ENCODE measurements at places on chromosomes 12 and 14.
A peak's percentile ranks its signal among the peaks of the same experiment; 100 is the strongest.

DNA sequence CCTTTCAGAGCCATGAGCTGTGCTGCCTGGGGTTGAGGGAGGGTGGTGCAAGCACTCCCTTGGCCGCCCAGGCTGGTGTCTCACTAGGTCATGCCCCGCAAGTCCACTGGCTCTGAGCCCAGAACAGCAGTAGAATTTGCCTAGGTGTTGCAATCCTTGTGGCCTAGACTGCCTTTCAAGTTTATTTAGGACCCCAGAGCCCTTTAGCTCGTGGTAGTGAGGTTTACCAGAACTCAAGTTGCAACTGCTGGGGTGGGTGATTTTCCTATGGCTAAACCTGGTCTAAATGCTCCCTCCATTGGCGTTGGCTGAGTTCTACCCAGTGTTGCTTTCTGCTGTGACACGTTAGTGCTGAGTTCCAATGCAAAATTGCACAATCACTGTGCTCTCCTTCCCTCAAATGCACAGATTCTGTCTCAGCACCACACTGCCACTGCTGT is 287.2 kb downstream of the BCAT1 start:
- peaks cover 5% of the 10 kb centered on the region for H3K27me3 ChIP-seq
- H3K27ac ChIP-seq: no peak overlapping the region
- H3K4me1 ChIP-seq: no peaks in the 10 kb centered on the region
- DNase-seq: no peak

DNA sequence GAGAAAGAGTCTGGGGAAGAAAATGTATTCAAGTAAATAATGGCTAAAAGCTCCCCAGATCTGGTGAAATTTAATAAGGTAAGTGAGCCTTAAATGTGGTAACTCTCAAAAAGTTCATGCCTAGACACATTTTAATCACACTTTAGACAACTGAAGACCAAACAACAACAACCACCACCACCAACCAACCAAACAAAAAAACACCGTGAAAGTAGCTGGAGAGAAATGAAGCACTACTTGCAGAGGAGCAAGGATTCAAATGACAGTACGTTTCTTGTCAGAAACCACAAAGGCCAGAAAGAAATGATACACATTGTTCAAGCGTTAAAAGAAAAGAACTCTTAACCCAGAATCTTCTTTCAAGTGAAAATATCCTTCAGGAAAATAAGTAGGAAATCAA is 208.3 kb downstream of the MYRFL start:
- H3K27me3 ChIP-seq: no peaks in the 10 kb centered on the region
- no peak overlapping the region for H3K4me3 ChIP-seq
- H3K36me3 ChIP-seq: no peaks in the 10 kb centered on the region
- H3K27ac ChIP-seq: no peak overlapping the region

DNA sequence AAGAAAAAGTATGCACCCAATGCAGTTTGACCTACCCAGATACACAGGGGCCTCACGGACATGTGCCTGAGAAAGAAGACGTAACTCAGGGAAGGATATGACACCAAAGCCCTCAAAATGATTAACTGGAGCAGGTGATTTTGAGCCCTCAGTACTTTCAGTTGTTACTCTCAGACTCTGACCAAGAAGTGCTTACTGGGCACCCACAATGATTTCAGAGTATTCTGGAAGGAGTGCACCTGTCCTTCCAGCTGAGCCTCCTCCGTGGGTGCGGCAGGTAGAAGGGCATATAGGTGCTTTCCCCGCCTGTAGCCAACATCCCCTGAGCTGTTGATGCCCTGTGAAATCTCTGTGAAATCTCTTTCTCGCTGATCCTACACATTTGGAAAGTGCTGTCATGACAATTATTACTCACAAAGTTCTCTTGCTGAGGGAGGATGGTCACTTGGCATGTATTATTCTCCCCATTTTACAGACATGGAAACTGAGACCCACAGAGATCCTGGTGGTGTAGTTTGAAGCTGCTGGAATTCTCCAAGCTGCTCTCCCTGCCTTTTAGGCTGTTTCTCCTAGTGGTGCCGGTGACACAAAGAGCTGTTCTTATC is 154.3 kb upstream of the CCND2 start:
- H3K27me3 ChIP-seq: peaks cover 24% of the 10 kb centered on the region
- no peak overlapping the region for H3K4me3 ChIP-seq
- H3K27ac ChIP-seq: no peak overlapping the region
- DNase-seq: no peak
- H3K36me3 ChIP-seq: no peaks in the 10 kb centered on the region

GRCh38 chr12:114399664-114400211 is 6.2 kb downstream of the TBX5 start:
- H3K4me1 ChIP-seq: peaks cover 23% of the 10 kb centered on the region
- H3K4me3 ChIP-seq: no peak overlapping the region
- DNase-seq: peak; percentile 71
- no peak overlapping the region for H3K27ac ChIP-seq
- H3K36me3 ChIP-seq: no peaks in the 10 kb centered on the region

DNA sequence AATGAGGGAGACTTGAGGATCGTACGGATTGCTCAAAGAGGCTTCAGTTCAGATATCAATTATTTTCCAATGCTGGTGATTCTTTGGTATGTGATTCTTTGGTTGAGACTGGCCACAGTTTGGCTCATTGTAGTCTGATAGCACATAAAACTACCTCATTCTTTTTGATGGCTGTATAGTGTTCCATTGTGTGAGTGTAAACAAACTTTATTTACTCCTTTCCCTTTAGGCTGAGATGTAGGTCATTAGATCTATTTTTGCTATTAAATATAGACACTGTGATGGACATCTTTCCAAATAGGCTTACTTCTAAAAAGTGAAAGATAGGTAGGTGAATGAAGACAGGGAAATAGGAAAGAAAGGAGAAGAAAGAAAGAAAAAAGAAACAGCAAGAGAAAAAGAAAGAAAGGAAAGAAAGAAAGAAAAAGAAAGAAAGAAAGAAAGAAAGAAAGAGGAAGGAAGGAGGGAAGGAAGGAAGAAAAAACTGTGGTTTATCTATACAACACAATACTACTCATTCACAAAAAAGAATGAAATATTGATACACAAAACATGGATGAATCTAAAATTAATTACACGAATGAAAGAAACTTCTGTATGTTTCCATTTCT is 19.8 kb upstream of the MED13L start:
- peaks cover 5% of the 10 kb centered on the region for H3K36me3 ChIP-seq
- no peak overlapping the region for H3K4me3 ChIP-seq
- peaks cover 9% of the 10 kb centered on the region for H3K27me3 ChIP-seq

DNA sequence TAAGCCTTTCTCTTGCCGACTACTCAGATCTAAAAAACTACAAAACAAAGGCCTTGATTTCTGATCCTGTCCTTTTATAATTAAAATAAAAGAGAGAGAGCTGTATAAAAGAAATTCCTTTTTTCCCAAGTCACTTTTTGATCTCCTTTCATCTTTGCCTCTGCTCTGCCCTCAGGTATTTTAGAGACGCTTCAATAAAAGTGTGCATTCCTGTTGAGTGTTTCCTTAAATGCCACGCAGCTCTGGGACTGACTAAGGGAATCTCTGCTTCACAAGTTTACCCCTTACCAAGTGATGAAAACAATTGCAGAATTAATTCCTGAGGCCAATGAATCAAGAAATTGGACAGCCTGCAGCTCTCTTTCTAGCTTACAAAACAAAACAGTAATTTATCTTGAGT is 1109.8 kb downstream of the TMTC2 start:
- no peaks in the 10 kb centered on the region for H3K27me3 ChIP-seq
- no peak overlapping the region for H3K27ac ChIP-seq
- H3K4me3 ChIP-seq: no peak overlapping the region
- peaks cover 8% of the 10 kb centered on the region for H3K4me1 ChIP-seq

- no peak overlapping the region for H3K27ac ChIP-seq
- peaks cover 63% of the 10 kb centered on the region for H3K36me3 ChIP-seq
- H3K27me3 ChIP-seq: no peaks in the 10 kb centered on the region
- DNase-seq: no peak
- no peak overlapping the region for H3K4me3 ChIP-seq
Observed at GRCh38 chr12:109064143-109064542, 11.8 kb downstream of the USP30 start.

Data from nephron progenitor cell (in vitro differentiated cells).